ENCODE measurements at places on chromosomes 12 and 14. TPM values are rescaled to one million over a fixed set of nuclear protein-coding genes. Genes with fewer than 3 reads are reported as not detected.

DNA sequence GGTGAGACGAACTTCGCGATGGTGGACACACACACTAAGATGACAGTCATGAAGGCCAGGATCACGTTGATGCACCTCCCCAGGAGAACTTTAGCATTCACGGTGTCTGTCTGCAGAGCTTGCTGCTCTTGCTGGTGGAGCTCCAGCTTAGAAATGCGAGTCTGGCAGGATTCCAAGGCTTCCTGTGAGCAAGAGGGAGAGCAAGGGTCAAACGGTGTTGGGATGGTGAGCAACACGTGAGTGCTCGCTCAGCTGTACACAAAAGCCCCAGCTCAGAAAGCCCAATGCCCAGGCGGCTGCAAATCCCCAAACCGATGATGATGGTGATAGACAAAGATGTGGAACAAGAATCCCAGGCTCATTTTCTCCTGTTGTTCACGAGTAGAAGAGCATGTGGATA, 78.8 kb downstream of the TMCC3 start:
- no peaks in the 10 kb centered on the region for H3K27me3 ChIP-seq
- H3K27ac ChIP-seq: no peak overlapping the region
- no peaks in the 10 kb centered on the region for H3K36me3 ChIP-seq
- H3K4me1 ChIP-seq: no peaks in the 10 kb centered on the region
- no peak overlapping the region for H3K4me3 ChIP-seq

GRCh38 chr12:119060847-119061796, 79.8 kb downstream of the SRRM4 start:
- H3K4me1 ChIP-seq: no peaks in the 10 kb centered on the region
- H3K27ac ChIP-seq: no peak overlapping the region
- no peaks in the 10 kb centered on the region for H3K27me3 ChIP-seq
- H3K36me3 ChIP-seq: no peaks in the 10 kb centered on the region

- no peak for DNase-seq
- H3K36me3 ChIP-seq: no peaks in the 10 kb centered on the region
- H3K27ac ChIP-seq: no peak overlapping the region
These were observed 671 bp downstream of the SPTB start for GRCh38 chr14:64878837-64879634.

The MYH6 gene
- total RNA-seq: not detected

Data from naive thymus-derived CD4-positive, alpha-beta T cell (primary cell).